Hematopoietic multipotent progenitor cell treated with erythropoietin and hydrocortisone succinate and interleukin-3 and kit ligand, for 15 days (in vitro differentiated cells): ENCODE measurements at places on chromosomes 6 and 20.

DNA sequence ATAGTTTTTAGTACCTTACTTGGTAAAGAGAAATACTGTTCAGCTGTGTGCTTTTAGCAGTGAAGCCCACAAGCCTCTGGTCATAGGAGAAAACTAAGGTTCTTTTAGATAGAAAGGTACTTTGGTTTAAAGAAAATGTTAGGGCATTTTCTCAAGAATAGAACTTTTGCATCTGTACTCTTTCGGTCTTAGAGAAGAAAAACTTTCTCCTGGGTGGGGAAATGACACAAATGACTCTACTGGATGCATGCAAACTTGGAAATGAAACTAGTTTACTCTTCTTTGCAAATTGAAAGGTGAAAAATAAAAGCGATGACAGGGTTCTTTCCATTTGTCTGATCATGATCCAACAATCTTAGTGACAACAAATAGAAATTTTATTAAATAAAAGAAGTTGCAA lies 2.1 kb upstream of the TMEM217 start:
- DNase-seq, result peak; percentile 44

- no peak for DNase-seq
Measured at GRCh38 chr6:28371706-28372451, 22.1 kb downstream of the ZKSCAN3 start.

- DNase-seq, result peak; percentile 12
Measured at GRCh38 chr6:47733879-47734558, 35.6 kb downstream of the ADGRF4 start.

GRCh38 chr6:33923857-33924514 lies 120.2 kb upstream of the MLN start:
- no peak for DNase-seq

DNA sequence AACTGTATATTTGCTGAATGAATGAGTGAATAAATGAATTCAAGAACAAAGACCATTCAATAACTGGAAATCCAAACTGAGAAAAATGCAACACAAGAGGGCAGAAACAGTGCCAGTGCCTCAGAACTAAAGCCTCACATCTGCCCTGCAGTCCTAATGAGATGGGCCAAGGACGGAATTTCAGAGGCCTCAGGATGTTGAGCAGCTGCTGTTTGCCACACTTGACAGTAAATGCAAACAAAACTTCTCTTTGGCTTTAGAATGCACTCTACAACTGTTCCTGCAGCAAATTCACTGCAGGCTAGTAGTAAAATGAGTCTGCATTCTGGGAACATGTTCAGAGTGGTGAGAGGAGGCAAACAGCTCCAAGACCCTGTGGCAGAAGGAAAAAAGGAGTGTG lies 177.6 kb upstream of the LRFN2 start:
- no peak for DNase-seq

DNA sequence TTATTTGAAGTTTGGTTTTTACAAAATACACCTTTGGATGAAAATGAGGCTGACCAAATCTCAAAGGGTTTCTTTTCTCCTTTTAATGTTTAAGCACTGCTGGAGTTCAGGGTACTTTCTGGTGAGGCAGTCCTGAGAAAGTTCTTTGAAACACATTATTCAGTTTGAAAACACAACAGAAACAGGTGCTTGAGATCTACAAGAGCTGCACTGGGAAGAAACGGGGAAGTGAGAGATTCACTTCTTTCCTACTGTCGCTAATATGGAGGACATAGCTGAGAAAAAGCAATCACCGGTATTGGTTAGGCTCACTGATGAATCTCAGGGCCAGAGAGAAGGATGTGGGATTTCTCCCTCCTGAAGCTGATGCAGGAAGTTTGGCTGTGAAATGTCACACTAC lies 22.9 kb upstream of the TMEM170B start:
- no peak for DNase-seq

DNA sequence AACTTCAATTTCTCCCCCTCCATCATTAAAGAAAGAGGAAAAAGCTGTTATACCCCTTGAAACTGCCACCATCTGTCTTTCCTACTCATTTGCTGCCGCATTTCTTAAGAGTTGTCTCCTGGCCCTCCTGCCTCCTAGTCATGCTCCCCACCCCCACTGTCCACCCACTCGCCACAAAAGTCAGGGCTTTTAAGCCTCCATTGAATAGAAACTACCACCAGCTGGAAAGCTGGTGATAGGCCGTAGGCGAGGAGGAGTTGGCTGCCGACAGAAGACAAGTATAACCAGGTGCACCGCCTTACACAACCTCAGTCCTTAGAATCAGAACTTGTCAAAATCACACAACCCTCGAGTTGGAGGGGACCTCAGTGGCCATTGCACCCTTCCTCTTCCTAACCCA lies 67.6 kb downstream of the B3GAT2 start:
- no peak for DNase-seq

DNA sequence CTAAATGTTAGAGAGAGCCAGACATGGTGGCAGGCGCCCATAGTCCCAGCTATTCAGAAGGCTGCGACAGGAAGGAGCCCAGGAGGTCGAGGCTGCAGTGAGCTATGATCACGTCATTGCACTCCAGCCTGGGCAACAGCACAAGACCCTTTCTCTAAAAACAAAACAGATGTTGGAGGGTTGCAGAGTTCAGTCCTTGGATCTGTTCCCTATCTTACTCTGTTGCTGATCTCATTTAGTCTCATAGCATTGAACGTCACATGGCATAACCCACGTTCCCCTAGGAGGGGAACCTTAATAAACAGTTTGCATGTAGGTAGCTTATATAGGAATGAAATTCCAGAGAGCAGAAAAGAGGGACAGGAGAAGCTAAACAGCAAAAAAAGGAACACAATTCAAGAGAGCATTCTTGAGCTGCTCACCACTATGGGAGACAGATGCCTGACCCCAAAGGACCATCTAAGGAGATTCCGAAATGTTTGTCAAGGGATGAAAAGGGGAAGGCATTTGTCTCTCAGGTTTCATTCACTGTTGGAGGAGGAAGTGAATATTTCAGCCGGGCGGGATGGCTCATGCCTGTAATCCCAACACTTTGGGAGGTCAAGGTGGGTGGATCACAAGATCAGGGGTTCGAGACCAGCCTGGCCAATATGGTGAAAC lies 54.6 kb upstream of the PIM1 start:
- no peak for DNase-seq

DNA sequence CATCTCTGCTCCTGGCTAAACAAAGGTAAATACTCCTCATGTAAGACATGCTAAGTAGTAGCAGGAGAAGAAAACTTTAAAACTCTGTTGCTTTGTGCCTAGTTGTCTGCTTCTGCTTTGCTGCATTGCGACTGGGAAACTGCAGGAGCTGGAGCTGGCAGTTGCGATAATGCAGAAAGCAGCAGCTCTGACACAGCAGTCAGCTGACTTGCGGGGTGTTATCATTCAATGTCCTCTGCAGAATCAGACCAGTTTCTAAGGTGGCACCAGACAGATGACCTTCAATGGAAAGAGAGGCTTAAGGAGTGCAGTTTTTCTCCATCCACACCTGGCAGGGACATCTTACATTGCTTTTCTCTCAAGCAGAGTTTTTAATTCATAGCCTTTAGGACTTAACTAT lies 69.9 kb upstream of the SOX4 start:
- no peak for DNase-seq

GRCh38 chr6:15242937-15243614 lies 2.8 kb upstream of the JARID2 start:
- no peak for DNase-seq

DNA sequence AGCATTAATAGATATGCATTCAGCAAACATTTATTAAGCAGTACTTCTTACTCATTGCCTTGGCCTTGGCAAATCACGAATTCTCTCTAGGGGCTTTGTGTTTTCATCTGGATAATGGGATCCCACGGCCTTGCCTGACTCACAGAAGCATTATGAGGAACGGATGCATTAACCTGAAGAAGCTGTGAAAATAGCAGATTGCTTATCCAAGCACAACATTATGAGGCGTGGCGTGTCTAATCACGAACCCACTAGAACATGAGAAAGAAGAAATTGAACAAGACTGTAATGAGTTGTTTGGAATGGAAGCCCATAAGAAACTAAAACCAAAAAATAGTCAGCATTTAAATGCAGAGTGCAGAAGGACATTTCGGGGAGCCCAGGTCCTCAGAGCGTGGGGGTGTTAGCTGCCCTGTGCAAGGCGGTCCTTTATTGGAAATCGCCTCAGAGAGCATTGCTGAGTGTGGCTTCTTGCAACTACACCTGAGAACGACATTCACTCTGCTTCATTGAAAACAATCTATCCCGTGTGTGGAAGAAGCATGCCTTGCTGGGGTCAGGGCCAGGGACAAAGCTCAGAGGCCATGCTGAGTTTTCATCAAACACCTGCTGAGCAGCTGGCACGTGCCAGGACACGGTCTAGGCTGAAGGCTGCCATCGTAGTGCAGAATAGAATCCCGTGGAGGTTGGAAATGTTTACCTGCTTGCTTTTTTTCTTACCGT lies 179.9 kb downstream of the ZDHHC14 start:
- DNase-seq, result peak; percentile 5

- no peak for DNase-seq
Measured at GRCh38 chr6:8859501-8859900, 424.2 kb upstream of the SLC35B3 start.

- DNase-seq, result no peak
Measured at GRCh38 chr20:46945465-46945864, 50.8 kb downstream of the EYA2 start.

GRCh38 chr20:38420388-38421085 lies 14.6 kb downstream of the SNHG17 start:
- DNase-seq, result no peak

DNA sequence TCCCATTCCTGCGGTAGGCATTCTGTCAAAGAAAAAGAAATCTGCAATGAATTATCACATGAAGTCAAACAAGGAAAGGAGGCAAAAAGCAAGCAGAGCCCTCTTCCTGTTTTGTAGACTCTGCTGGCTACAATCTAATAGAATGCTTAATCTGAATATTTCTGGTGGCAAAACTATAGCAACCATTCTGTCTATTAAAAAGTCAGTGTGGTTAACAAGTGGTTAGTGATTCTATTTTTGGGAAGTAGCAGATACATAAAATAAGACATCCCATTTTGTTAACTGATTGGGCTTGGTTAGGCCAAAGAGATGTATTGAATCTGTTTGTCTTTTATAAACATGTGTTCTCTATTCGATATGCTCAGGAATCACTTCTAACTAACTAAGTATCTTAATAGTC lies 442.3 kb downstream of the CDC5L start:
- no peak for DNase-seq

- DNase-seq, result no peak
Measured at GRCh38 chr20:23459461-23460150, 6.9 kb upstream of the CST11 start.

- no peak for DNase-seq
Measured at GRCh38 chr20:44758247-44759101, 12.8 kb downstream of the KCNK15 start.

DNA sequence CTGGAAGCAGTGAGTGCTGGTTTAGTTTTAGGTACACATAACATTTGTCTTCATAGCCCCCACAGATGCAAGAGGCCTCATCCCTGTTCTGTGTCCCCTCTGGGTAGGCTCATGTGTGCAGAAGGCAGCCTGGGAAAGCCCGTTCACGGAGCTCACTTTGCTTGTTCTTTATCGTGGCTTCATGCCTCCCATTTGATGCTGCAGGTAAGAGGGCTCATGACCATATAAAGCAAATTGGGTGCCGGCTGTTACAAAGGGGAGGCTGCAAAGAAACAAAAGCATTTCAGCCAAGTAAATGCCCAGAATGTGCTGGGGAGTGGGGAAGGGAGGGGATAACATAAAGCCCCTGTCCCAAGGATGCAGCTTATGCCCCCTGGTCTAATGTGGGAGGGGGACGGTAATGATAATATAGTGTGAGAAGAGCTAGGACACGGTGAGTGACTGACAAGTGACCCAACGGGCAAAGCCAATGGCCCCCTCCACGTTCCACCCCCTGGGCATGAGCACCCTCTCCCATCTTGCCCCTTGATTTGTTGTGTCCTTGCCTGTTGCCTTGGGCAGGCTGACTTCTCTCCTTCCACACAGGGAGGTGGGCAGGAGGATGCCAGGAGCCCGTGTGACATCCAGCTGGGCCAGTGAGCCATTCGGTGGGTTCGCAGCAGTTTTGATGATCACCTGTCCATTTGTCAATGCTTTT lies 138.0 kb downstream of the FOXO3 start:
- no peak for DNase-seq

DNA sequence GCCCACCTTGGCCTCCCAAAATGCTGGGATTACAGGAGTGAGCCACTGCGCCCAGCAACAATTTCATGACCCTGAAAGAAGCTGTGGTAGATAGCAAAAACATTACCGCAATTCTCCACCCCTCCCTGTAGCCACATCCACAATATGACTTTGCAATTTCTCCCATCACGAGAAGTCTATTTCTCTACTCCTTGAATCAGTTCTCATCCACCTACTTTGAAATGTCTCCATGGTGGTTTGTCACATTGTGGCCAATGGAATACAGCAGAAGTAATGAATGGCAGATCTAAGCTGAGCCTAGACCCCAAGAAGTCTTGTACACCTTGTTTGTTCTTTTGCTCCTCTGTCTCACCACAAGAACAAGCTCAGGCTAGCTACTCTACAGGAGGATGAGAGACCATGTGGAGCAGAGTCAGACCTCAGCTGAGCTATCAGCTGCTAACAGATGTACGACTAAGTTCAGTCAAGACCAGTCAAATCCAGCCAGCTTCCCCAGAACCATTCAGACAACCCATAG lies 6.3 kb downstream of the OXT start:
- DNase-seq, result no peak

DNA sequence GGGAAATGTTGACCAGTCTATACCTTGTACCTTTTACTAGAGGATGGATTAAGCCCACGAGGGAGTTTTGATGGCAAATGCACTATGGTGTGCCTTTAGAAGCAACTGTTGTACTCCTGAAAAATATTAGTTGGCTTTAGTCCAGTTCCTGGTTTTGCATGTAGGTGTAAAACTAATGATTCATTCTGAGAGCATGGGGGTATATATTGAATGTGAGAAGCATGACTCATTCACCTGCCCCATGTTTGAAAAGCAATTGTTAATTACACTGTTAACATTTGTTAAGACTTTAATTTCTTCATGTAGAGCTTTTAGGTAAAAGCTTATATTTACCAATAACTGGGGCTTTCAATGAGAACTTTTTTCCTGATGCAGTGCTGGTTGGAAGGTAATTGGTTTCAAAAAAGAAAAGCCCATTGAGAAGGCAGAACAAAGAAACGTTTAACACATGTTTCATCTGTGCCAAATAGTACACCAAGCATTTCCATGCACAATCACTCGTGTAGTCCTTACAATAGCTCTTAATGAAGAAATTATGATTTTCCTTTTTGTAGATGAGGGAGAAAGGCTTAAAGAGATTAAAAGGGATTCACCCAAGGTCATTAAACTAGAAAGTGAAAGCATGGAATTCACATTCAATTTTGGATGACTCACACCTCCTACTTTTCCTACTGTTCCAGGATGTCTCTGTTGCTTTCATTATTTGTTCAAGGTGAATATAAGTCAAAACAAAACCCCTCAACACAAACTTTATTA lies 134.1 kb downstream of the CCDC170 start:
- DNase-seq, result no peak
